ENCODE measurements at places on chromosomes 5 and 9.
A peak's percentile ranks its signal among the peaks of the same experiment; 100 is the strongest.

- no peak for DNase-seq
Observed at GRCh38 chr9:134839455-134840125, 41.0 kb upstream of the FCN2 start.

DNA sequence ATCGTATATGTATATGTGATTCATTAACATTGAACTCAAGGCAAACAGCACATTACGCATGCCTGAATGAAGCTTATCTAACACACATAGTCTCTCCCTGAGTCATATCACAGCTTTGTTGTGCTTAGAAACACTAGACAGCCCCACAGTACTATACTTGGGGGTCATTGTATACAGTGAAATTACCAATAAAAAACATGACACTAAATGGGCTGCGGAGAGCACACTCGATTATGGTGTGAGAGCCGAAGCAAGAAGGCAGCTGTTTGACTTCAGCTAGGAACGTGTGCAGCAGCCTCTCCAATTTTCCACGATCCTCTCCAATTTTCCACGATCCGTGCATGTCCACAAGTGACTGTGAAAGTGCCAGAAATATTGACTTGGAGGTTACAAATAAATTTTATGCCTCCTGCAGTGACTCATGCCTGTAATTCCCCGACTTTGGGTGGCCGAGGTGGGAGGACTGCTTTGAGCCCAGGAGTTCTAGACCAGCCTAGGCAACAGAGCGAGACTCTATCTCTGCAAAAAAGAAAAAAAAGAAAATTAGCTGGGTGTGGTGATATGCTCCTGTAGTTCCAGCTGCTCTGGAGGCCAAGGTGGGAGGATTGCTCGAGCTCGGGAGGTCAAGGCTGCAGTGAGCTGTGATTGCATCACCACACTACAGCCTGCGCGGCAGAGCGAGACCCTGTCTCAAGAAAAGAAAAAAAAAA is 102.4 kb downstream of the DAPK1 start:
- no peak for DNase-seq

GRCh38 chr9:95481000-95481399 is 35.8 kb downstream of the PTCH1 start:
- DNase-seq = no peak

DNA sequence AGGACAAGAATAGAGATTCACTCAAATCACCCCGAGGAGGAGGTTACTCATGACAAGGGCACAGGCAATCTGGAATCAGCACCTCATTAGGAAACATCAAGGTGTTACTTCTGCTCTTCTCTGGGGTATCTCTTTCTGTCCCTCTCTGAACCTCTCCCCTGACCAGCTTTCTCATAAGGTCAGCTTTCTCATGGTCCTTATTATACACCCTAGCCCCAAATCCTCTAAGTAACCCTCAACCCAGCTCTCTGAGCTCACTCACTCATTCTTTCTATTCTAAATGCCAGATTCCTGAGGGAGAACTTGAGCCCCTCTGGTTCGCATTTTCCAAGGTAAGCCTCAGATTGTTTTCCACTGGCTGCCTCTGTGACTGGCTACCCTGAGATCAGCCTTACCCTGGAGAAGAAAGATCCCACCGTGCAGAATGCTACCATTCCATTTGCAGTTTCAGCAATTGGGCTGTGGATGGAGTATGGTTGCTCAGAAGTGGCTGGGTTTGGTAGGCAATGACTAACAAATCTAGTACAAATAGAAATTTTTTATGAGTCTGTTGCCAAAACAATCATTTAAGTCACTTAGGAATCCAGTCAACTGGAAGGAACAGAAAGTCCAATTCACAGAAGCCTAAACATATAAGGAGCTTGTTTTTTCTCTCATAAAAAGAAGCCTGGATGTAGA is 9.0 kb upstream of the TIMD4 start:
- no peak for DNase-seq

- no peak for DNase-seq
Observed at GRCh38 chr5:15371184-15371583, 128.8 kb upstream of the FBXL7 start.

- no peak for DNase-seq
Observed at GRCh38 chr5:135359374-135360165, 39.5 kb downstream of the MACROH2A1 start.

DNA sequence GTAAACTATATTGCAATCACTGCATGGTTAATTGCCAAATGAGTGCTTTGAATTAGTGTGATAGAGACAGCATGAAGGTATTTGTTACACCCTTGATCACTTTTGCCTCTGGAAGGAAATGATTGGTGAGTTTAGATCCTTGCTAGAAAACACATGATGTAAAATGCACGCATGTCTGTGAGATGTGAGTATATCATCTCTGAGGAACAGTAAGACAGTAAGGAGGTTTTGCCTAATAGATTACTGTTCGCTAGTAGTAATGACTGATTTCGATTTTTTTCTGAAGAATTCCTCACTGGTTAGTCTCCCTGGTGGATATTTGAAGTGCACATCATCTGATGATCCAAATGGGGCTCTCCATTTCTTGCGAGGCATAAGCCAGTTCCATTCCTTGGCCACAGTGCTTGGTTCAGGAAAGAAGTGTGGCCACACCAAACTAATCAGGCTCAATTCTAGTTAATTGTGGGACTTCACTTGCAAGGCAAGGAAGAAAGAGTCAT is 156.4 kb upstream of the ADRA1B start:
- DNase-seq = no peak

DNA sequence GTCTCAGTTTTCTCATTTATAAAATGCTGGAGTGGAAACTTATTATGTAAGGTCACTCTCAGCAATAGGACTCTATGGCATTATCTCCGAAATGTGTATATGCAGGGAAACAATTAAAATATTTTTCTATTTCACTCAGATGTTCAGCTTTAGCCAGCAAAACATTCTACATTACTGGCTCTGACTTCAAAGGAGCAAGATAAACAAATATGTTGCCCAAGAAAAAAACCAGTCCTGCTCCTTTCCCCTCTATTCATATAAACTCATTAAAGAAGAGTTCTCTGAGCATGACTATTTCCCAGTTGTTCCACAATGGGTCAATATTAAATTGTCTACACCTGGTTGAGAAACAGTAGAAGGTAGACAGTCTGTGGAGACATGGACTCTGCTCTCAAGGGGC is 155.0 kb downstream of the NPR3 start:
- no peak for DNase-seq

DNA sequence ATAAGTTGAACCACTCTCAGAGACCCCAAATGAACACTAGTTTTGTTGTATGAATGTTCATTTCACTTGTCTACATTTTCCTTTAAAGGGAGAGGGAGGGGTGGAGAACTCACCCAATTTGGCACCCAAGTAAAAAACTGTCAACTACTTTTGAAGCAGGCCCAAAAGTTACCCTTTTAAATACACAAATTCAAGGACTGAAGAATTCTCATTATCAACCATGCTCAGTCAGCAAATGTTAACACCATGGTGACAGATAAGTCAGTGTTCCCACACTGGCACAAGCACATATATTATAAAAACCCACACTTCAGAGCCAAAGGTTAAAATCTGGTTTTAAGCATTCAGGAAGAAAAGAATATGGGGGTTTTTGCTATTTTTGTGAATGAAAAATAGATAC is 31.6 kb downstream of the CSNK1A1 start:
- no peak for DNase-seq

GRCh38 chr9:32577316-32577715 is 4.4 kb upstream of the NDUFB6 start:
- no peak for DNase-seq

DNA sequence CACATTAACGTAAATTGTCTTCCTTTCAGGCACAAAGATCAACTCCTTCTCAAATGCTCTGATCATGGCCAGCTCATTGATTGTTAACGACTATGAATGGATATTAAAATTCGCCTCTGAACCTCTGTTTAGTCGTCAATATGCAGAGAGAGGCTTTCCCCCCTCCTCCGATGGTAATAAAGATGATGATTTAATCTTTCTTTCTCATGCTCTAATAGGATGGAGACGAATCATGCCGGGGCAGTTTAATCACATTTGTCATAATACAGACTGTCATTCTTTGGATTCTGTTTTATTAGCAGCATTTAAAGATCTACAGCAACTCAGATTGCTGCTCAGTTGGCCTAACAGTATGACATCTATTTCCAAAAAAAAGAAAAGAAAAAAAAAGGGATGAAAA is 132.9 kb downstream of the SREK1 start:
- no peak for DNase-seq

GRCh38 chr5:41637424-41637823 is 127.0 kb upstream of the PLCXD3 start:
- DNase-seq = peak; percentile 3

- no peak for DNase-seq
Observed at GRCh38 chr5:99368726-99369125, 439.9 kb upstream of the CHD1 start.

DNA sequence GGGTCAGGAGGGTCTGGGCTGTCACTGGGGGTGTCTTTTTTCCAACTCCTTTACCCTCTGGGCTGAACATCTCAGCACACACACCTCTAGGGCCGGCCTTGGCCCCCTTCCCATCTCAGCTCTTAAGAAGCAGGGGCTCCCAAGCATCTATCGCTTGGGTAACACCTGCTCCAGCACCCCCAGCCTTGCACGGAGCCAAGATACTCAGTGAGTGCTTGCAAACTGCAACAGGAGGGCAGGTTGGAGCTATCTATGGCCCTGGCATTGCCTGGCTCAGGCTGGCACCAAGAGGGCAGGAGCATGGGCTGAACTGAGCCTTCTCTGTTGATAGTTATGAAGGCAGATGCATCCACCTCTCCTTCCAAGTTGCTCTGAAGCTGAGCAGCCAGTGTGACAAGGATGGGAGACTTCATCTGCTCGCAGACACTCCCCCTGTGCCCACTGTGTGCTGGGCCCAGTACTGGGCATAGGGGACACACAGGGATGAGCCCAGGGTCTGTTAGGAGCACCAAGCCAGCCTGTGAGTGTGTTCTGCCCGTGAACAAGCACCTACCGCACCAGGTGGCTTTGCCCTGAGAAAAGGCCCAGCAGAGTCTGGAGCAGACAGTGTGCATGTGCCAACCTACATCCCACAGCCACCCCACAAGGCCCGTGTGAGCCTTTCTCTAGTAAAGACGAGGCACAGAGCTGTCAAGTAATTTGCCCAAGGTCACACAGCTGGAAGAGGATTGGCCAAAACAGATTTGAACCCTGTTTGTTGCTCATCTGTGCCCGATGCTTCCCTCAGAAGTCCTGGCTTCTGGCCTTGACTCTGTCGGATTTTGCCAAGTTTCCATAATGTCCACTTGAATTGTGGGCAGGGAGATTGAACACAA is 58.2 kb downstream of the PHF2 start:
- DNase-seq = no peak

- DNase-seq = no peak
Observed at GRCh38 chr9:131748411-131748955, 8.6 kb upstream of the RAPGEF1 start.

GRCh38 chr5:151742870-151743294 is 15.5 kb downstream of the ATOX1 start:
- DNase-seq = no peak

DNA sequence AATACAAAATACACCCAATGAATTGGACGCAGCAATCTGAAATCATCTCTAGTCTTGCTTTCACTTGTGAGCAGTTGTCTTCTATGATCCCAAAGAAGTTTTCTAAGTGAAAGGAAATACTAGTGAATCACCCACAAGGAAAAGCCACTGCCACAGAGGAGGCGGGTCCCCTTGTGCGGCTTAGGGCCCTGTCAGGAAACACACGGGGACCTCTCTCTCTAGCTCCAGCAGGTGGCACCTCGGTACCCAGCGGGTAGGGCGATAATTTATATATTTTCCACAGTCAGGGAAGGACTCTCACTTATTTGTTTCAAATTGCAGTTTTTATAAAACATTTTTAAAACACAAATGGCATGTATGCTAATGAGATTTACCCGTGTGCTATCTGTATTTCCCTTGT is 417.1 kb downstream of the KDM4C start:
- no peak for DNase-seq

DNA sequence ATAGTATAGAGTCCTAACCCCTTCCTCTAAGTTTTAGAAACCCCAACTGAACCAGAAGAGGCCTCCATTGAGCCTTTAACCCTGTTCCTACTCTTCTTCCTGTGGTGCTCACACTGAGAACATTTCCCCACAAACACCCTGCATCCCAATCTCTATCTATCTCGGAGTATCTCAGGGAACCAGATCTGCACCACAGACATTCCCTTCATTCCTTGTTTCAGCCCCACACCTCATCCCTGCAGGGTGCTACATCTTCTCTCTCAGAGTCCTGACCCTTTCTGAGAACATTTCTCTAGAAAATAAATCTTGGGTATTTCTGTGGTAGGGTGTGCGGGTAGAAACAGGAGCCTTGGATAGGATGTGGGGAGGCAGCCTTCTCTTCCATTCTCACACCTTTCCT is 507.8 kb downstream of the PDE4D start:
- DNase-seq = no peak

DNA sequence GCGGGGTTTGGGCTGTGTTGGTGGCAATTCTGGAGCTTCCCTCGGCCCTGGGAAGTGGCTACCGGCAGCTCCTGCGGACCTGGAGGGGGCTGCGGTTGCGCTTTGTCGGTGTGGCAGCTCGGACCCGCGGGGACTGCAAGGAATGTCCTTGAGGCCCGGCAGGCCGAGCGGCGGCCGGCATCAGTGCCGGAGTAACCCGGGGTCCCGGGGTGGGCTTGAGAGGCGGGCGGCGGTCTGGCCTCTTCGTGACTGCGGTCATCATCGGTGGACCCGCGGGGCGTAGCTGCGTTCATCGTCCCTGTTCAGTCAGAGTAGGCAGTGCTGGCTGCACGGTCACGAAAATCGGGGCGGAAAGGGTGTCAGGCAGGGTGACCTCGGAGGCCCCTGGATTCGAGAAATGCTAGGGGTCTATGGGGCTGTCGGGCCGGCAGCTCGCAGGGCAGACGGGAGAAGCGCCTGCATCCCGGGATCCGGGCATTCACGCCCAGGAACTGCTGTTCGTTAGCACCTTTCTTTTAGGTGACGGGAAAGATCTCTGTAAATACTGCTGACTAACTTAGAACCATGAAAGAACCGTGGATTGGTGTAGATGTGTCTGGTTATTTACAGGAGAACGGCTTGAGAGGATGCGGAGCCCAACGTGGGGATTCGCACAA is 474 bp downstream of the HMGCR start:
- no peak for DNase-seq
